Adrenal gland (tissue), 19 donors: ENCODE measurements at places on chromosomes 2 and 18. TPM values are rescaled to one million over a fixed set of nuclear protein-coding genes. Genes with fewer than 3 reads are reported as not detected.
A peak's percentile ranks its signal among the peaks of the same experiment; 100 is the strongest.

Gene SLC8A1
- polyA plus RNA-seq = 1.8 TPM

Gene PPIL3
- 32.3 TPM for polyA plus RNA-seq

Gene IL36G
- not detected for polyA plus RNA-seq

Gene CD8B
- 0.57 TPM for polyA plus RNA-seq

Gene AMMECR1L
- 12.5 TPM for polyA plus RNA-seq

Gene TFPI
- polyA plus RNA-seq = 25.1 TPM

DNA sequence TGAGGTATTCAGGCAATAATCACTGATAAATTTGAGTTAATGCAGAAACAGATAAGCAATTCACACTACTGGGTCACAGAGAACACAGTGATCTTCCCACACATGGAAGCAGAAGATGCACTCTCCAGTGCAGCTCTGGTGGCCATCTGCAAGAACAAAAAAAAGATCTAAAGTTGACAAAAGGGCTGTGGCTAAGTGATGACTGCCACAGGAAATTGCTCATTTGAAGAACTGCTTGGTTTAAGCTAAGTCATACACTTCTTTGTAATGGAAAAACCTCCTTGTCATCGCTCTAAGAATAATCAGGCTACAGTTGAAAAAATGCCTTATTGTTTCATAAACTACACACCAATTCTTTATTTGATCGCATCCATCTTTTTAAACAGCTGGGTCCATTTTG is 115.1 kb downstream of the DTNB start:
- DNase-seq = no peak

DNA sequence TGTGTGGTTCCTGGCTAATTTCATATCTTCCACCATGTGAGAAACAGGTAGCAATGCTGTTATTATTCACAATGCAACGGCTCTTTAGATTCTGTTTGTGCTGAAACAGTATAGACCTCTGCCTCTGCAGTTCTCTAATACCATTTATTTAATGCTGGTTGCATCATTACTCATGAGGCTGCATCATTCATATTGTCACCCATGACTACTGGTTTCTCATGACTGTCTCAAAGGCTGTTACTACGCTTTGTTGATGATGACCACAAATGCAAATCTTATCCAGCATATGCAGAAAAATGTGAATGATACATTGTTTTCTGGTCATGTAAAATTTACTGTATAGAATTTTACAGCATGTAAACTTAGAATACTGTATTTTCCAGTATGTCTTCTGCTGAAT is 22.5 kb downstream of the CAVIN2 start:
- DNase-seq = no peak

GRCh38 chr18:7233134-7233810 is 2.4 kb downstream of the LRRC30 start:
- no peak for DNase-seq

GRCh38 chr18:61785588-61785987 is 107.2 kb downstream of the RNF152 start:
- DNase-seq = no peak

DNA sequence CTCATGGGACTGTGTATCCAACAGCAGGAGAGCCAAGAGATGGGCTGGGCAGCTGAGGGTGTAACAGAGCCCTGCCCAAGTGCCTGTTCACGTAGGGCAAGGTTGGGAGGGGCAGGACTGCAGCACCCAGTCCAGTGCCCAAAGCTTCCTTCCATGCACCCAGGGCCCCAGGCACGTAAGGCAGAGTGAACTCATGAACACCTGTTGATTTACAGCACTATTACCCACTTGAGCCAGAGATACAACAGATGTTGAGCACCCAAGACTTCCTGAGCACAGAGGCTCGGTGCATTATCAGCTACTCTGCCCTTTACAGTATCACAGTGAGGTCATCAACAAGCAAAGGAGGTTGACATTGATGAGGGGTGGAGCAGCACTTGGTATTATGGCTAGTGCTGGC is 50.2 kb upstream of the FHL2 start:
- DNase-seq = no peak

- DNase-seq = no peak
Observed at GRCh38 chr2:49857371-49858112, 703.2 kb upstream of the FSHR start.

- DNase-seq = no peak
Observed at GRCh38 chr2:12052796-12053195, 306.4 kb downstream of the LPIN1 start.

- no peak for DNase-seq
Observed at GRCh38 chr2:169925968-169926367, 98.7 kb downstream of the UBR3 start.

- no peak for DNase-seq
Observed at GRCh38 chr18:46542545-46542944, 114.5 kb downstream of the LOXHD1 start.

GRCh38 chr2:224284134-224284946 is 117.6 kb downstream of the FAM124B start:
- peak; percentile 25 for DNase-seq

DNA sequence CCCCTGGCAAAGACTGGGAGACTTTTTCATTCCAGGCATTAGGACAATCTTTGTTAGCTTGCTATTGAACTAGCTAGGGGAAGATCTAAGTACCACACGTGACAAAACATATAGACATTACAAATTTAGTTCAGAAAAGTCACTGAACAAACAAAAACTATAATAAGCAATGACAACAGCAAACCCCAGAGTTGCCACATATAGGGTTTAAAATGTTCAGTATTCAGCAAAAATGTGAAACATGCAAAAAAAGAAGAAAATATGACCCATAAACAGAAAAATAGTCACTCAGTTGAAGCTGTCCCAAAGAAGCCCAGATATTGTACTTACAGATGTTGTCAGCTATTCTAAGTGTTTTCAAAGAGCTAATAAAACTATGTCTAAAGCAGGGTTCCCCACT is 431.1 kb upstream of the CDH2 start:
- DNase-seq = no peak

GRCh38 chr2:86036669-86037138 is 69.0 kb downstream of the POLR1A start:
- DNase-seq = no peak

GRCh38 chr2:187475499-187476248 is 27.6 kb upstream of the CALCRL start:
- DNase-seq = peak; percentile 10

DNA sequence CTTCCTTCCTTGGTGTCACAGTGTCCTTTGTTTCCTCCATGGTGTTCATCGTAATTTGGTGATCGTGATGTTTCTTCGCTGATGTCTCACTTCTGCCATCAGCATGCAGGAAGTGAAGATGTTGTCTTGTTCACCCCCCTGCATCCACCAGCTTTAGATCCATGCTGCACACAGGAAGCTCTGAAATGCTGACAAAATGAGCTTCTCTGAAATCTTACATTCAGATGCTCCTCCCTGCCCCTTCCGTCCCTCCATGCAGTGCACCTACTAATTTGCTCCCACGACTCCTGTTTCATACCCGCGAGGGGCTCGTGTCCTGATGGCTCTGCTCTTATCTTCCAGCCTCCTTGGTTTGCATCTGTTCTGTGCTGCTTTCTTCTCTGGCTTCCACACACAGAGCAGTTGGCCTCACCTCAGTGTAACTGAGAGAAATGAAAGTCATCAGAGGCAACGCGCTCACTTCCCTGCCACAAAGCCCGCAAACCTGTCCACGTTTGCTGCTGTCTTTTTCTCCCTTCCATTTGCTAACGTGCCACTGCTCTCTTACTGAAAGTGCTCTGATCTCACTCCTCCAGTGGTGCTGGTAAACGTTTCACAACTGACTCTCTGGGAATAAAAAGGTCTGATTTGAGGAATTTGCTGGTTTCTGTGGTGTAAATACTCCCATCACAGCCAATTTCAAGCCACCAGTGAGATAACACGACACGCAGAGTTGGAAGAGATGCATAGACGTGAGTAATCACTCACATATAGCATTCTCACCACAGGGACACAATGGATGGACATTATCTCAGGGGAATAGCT is 41.0 kb upstream of the MGAT4A start:
- no peak for DNase-seq

GRCh38 chr18:36378205-36378604 is 80.7 kb downstream of the FHOD3 start:
- no peak for DNase-seq

DNA sequence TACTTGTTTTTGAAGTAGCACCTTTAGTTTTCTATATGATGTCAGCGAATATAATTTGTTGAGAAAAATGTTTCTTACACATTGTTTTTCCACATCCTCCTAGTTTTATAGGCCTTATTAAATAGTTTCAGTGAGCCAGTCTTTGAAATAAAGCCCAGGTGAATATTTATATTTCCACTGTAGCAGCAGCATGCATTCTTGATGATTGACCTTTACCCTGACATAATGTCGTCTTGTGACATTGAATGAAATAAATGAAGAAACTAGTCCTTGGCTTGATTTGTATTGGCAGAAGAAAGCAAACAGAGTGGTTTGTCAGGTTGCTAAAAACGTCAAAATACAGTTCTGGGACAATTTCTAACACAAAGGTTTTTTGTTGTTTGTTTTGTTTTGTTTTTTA is 84.4 kb downstream of the EHBP1 start:
- DNase-seq = no peak

- peak; percentile 41 for DNase-seq
Observed at GRCh38 chr2:73070643-73071359, 711 bp downstream of the SFXN5 start.
